ENCODE measurements at places on chromosomes 2 and 18.

DNA sequence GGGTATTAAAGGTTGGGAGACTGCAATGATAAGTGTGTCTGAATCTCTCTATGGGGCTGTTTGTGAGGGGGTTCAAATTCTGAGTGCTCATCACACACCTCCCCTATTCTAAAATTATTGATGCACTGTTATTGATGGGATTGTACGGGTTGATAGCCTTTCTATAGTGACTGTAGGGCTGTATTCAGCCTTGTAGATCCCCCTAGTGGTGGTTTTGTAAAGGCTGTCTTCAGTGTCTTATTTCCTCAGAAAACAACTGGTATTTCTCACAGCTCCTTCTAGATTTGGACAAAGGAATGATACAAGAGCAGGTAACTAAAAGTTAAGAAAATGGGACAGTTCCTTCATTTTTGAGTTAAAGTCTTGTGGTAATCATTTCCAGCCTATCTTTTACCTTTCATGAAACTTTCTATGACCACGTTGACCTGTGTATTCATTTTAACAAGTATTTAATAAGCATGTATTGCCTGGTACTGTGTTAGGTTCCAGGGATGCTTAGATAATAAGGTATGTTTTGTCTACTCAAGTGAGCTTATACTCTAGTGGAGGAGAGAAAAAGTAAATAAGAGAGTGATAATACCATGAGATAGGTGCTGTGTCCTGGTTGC is 21.2 kb downstream of the SMAD4 start:
- no peak for DNase-seq

GRCh38 chr2:75327334-75327733 is 128.0 kb upstream of the TACR1 start:
- DNase-seq: no peak

DNA sequence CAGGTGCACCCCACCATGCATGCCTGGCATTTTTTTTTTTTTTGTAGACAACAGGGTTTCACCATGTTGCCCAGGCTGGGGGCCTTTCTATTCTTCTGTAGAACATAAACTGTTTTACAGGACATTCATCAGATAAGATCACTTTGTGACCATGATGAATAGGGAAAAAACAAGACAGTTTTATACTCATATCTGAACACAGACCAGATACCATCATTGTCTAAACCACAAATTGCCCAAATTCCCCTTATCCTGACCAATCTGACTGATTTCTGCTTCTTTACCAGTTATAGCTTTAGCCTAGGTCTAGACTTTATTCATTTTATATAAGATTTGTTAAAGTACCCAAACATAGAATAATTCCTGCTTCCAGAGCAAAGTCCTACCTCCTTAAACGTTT is 1699.3 kb upstream of the TMEFF2 start:
- no peak for DNase-seq

GRCh38 chr2:27016801-27017325 is 15.9 kb upstream of the TMEM214 start:
- DNase-seq: no peak

DNA sequence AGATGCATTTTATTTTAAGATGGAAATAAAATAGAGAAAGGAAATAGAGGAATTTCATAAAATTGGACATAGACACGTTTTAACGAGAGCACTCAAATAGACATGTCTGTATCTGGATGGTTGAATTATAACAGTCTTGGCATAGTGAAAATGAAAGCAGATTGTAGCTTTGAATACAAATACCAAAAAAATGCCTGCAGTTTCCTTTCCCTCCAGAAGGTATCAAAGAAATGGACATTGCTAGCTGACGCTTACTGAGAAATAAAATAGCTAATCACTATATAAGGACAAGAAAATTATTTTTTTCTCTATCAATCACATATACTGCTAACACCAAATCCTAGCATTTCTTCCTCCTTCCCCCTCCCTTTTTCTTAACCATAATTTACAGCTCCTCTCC is 11.4 kb upstream of the MAPRE2 start:
- DNase-seq: no peak

DNA sequence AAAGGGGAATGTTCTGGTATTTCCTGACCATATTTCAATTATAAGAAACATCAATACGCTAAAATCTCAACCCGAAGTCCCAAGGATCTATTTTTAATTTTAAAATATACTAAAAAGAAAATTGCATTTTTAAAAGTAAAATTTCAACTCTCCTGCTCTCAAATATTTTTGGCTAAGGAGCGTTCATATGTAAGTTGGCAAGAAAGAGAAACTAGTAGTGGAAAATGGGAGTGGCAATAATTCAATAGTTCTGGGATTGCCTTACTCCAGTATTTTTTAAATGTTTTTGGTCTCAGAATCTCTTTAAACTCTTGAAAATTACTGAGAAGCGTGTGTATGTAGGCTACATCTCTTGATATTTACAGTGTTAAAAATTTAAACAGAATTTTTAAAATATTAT is 72.7 kb downstream of the ACVR1 start:
- DNase-seq: no peak

DNA sequence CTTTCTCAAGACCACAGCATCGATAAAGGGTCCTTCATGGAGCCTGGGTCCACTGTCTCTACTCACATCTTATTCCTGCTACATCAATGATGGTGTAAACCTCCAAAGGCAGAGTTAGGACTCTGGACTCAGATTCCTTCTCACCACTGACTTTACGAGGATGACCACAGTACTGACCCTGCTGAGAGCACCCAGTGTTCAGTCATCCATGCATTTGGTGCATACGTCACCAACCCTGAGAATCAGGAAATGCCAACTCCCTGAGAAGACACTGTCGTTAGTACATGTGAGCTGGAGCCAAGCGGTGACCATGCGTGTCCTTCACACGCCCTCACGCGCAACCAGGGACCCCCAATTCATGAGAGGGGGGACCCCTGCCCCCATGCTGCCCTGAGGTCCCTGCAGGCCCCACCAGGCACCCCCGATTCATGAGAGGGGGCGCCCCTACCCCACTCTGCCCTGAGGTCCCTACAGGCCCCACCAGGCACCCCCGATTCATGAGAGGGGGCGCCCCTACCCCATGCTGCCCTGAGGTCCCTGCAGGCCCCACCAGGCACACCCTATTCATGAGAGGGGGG is 178.4 kb upstream of the TPO start:
- DNase-seq: no peak

DNA sequence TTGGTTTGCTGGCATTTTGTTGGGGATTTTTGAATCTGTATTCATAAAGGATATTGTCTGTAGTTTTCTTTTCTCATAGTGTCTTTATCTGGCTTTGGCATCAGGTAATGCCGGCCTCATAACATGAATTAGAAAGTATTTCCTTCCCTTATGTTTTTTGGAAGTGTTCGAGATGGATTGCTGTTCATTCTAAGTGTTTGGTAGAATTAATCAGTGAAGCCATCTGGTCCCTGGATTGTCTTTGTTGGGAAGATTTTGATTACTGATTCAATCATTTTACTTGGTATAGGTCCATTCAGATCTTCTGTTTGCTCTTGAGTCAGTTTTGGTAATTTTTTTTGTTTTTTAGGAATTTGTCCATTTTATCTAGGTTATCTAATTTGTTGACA is 22.3 kb downstream of the KIAA1328 start:
- DNase-seq: no peak

DNA sequence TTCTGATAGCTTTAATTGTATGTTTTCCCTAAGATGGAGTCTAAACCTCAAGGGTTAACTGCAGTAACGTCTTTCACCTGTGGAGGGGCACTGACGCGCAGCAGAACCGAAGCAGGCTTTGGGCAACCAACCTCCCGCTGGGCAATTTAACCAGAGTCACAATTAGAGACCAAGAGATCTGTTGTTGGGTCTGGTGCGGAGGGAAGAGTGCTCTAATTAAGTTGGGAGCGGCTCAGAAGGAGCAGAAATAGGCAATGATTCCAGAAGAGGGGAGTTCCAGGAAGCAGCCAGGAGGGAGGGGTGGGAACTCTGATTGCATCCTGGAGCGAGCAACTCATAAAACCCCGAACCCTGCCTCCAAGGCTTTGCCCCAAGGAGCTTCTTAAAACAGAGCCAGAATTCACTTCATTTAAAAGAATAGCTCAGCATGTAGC is 245.8 kb downstream of the PAX3 start:
- no peak for DNase-seq

DNA sequence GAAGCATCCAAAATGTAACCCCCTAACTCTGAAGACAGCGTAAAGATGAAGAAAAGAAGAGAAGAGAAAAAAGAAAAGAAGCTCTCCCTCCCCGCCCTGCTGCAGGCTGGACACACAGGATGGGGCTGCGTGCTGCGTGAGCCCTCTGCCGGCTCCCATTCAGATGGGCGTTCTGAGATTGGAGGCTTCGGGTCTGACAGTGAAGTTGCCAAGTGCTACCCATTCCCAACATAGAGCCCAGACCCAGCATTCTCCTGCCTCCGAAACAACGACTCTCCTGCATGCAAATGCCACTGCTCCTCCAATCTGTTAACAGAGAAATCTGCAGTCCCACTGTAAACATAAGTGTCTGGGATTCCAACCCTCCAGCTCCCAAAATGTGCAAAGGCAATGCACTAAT is 234.9 kb downstream of the BCL11A start:
- no peak for DNase-seq

GRCh38 chr18:55665506-55665905 is 77.5 kb upstream of the TCF4 start:
- no peak for DNase-seq

DNA sequence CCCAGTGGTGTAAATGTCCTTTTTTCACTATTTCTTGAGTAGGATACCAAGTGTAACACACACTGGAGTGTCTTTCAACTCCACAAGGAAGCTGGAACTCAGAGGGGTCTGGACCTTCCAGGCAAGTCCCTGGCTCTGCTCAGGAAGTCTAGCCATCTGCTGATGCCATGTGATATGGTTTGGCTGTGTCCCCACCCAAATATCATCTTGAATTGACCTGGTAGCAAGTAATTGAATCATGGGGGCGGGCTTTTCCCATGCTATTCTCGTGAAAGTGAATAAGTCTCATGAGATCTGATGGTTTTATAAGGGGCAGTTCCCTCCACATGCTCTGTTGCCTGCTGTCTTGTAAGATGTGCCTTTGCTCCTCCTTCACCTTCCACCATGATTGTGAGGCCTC is 99.4 kb upstream of the CDC42EP3 start:
- DNase-seq: no peak

- DNase-seq: no peak
Observed at GRCh38 chr18:74069178-74070050, 78.2 kb downstream of the FBXO15 start.

- no peak for DNase-seq
Observed at GRCh38 chr2:152506843-152507242, 171.9 kb downstream of the FMNL2 start.

DNA sequence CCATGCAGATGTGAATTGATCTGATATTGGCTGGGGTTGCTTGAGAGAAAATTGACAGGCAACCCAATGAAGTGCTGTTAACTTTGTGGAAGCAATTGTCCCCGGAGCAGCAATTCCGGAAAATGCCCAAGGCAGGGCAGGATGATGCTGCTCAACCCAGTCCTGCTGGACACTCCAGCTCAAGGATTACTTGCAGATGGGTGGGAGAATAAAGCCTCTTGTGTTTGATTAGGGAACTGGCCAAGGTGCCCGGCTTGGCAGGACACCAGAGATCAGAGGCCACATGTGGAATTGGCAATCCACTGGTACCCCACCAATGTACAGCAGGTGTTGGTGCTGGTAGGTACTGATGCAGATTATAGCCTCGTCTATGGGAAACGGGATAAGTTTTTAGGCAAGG is 12.3 kb upstream of the C2orf42 start:
- no peak for DNase-seq

DNA sequence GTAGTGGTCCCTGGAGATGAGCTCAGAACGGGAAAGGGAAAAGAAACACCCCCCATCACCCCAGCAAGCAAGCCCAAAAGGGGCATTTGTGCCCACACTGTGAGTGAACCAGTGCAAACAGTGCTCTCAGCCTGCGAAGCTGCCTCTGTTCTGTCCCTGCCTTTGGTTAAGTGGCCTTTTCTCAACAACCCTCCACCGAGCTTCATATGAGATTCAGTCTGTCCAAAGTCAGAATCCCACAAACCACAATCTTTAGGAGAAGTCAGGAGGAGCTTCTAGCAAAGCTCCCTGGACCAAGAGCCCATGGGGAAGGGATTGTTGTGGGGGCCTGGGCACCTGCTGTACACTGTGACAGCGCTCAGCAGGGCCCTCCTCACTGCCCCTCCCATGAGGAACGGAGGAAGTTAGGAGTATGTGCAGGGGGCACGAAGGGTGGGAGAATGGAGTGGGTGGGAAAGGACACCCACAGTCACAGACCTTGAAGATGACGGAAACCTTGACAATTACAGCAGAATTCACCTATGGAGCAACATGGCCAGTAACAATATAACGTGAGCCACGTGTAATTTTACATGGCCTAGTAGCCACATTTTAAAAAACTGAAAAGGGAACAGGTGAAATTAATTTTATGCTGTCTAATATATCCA is 119.5 kb downstream of the SMAD7 start:
- no peak for DNase-seq

GRCh38 chr2:23221236-23221635 is 163.7 kb upstream of the KLHL29 start:
- DNase-seq: no peak

- DNase-seq: no peak
Observed at GRCh38 chr2:75548036-75548573, 12.6 kb downstream of the EVA1A start.

DNA sequence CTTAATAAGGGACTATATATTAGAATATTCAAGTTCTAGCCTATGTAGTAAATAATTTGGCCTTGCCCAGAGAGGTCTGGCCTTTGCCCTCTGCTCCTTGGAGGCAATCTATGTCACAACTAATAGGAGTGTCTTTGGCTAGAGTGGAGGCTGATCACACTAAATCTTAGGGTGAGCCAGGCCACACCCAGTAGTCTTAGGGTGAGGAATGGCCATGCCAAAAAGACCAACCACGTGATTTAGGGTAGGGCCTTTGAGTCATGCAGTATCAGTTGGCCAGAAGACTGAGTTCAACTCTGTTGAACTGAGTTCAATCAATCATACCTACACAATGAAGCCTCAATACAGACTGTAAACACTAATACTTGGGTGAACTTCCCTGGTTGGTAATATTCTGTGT is 26.0 kb upstream of the FLACC1 start:
- DNase-seq: no peak
